ENCODE measurements at places on chromosomes 2 and 18. TPM values are rescaled to one million over a fixed set of nuclear protein-coding genes. Genes with fewer than 3 reads are reported as not detected.

Gene MALT1
- total RNA-seq = 19.8 TPM

Gene PSMA8
- total RNA-seq = not detected

Gene L3MBTL4
- total RNA-seq = 9.8 TPM

Gene PROKR1
- total RNA-seq = not detected

Gene IMMT
- 66.9 TPM for total RNA-seq

Gene DNAH7
- 2.1 TPM for total RNA-seq

Gene ARL6IP6
- total RNA-seq = 32.0 TPM

- DNase-seq = no peak
Observed at GRCh38 chr2:55120634-55121359, 70.5 kb upstream of the RTN4 start.

DNA sequence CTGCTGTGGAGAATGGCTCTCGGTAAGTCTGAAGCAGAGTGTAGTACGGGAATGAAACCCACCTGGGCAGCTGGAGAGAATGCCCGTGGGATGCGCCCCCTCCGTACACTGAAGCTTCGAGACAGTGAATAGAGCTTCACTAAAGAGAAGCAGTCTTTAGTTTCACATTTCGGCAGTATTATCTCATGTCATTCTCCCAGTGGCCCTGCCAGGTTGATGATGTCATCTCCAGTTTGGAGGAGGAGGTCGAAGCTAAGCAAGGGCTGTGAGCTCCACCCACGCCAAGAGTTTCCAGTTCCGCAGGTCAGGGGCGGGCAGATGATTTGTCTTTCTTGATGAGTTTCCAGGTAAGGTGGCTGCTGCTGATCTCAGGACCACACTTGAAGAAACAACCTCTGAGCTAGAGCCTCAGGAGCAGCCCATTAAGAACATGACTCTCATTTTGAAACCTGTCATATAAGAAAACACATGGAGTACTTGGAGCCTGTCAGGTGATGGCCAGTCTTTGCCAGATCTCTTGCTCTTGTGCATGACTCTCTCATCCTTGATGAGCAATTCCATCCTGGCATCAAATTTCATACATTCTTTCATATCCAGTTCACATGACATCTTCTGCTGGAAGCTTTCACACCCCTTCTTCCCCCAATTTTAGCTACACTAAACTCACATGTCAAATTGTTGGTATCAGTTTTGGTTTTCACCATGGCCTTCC lies 475.0 kb downstream of the RNF144A start:
- DNase-seq = no peak

- DNase-seq = no peak
Observed at GRCh38 chr2:182068811-182069210, 83.2 kb downstream of the PPP1R1C start.

DNA sequence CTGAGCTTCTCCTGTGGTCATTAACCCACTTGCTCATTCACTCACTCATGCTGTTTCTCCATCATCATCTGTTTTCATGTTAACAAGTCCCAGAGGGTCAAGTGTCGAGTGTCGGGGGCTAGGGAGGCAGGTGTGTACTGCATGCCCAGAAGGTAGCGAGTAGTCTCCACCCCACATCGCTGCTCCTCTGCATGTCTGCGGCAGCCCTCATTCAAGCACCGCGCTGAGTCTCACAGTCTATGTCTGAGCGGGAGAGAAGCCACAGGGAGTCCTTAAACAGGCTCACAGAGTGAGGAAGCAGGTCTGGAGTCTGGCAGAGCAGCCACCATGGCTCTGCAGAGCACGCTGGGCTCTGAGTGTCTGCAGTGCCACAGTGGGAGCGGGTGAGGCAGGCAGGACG lies 121.3 kb upstream of the IL1R2 start:
- DNase-seq = no peak

DNA sequence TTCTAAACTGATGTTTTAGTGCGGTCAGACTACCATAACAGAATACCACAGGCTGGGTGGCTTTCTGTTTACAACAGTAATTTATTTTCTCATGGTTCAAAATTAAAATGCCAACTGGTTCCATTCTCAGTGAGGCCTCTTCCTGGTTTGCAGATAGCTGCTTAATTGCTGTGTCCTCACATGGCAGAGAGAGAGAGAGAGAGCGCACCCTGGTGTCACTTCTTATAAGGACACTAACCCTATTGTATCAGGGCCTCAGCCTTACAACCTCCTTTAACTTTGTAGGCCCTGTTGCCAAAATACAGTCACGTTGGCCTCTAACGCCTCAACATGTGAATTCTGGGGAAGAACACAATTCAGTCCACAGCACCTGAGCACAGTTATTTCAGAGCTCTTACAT lies 37.5 kb upstream of the ZNF385B start:
- no peak for DNase-seq

- no peak for DNase-seq
Observed at GRCh38 chr18:8117006-8117371, 492.2 kb upstream of the RAB12 start.

DNA sequence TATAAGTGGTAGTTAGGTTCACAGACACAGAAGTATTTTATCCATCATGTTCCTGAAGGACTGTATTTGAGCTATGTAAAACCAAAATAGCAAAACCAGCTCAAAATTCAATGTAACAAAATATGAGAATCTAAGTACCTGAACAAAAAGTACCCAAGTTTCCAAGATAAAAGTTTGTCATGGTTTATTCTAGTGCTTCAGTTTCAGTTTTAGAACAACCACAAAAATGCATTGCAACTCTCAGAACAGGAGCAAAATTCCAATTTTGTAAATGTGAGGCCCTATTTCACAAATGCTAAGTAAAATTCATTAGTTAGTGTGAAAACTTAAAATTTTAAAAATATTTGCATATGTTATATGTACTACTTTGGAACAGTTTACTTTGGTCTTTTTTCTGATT lies 5.0 kb upstream of the ALPK2 start:
- DNase-seq = no peak

DNA sequence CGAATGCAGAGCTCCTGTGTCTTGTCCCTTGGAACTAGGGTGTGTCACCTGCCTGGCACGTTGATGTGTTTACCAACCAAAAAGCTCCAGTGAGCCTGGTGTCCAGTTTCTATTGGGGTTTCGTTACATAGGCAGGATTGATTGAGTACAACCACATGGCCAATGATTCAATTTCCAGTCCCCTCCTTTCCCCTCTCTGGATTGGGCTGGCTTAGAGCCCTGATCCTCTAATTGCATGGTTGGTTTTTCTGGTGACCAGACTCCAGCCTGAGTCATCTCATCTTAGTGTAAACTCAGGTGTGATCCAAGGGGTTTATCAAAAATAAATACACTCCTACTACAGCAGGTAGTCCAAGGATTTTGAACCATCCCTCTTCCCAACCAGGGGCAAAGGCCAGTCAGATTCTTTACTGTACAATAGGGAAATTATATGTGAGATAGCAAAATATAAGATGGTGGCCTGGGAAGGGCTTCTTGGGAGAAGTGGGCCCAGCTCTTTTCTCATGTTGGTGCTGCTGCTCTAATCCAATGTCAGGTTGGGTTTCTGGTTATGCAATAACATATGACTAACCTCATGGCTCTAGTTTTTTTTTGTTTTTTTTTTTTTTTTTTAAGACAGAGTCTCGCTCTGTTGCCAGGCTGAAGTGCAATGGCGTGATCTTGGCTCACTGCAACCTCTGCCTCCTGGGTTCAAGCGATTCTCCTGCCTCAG lies 64.7 kb upstream of the MGAT5 start:
- DNase-seq = peak; percentile 45

DNA sequence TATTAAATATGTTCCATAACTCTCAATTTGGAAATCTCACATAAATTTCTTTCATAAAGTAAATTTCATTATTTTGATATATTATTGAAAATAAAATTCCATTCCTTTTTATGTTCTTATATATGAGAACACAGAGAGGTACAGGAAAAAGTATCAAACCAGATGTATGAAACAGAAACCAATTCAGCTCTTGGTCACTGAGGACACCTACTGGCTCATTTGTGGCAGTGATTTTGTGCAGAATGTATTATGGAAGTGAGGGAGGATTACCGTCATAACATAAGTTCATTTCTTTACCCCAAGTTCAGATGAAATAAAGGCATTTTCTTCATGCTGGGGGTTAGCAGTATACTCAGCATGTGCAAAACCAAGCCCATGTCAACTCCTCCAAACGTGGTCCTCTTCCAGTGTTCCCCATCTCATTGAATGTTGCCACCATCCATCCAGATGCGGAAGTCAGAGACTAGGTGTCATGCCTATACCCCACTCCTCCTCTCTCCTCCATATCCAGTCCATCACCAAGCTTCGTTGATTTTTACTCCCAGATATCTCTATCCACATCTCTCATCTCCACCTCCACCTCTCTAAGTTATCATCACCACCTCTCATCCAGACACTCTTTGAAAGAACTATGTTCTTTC lies 41.7 kb upstream of the MALL start:
- DNase-seq = peak; percentile 4

- no peak for DNase-seq
Observed at GRCh38 chr18:500632-501405, at the start of gene COLEC12. TSS of gene COLEC12 (minus strand) at chr18:500701. CDS start at chr18:500514, 187 bp downstream.

GRCh38 chr18:33135951-33136660 lies 304.4 kb downstream of the CCDC178 start:
- no peak for DNase-seq

DNA sequence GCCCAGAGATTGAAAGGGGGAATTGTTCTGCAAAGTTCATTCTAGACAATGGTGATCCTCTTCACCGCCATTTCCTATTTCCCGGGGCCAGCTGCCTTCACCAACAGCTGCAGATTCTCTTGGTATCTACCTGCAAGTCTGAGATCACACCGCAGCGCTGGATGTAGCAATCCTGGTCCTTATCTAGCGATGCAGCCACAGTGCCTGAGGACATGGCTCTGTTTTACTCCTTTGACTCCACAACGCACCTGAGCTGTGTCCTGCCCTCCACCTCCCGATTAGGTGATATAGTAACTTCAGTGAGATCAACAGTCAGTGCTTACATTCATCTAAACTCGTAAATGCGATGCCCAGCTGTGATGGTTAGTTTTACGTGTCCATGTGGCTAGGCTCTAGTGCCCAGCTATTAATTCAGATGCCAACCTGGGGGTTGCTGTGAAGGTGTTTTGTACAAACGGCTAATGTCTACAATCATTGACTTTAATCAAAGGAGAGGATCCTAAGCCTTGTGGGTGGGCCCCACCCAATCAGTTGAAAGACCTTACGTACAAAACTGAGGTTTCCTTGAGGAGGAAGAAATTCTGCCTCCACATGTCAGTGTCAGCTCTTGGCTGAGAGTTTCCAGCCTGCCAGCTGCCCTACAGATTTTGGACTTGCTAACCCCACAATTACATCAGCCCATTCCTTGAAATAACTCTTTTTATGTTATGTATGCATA lies 189.8 kb downstream of the SH3BP4 start:
- DNase-seq = no peak

DNA sequence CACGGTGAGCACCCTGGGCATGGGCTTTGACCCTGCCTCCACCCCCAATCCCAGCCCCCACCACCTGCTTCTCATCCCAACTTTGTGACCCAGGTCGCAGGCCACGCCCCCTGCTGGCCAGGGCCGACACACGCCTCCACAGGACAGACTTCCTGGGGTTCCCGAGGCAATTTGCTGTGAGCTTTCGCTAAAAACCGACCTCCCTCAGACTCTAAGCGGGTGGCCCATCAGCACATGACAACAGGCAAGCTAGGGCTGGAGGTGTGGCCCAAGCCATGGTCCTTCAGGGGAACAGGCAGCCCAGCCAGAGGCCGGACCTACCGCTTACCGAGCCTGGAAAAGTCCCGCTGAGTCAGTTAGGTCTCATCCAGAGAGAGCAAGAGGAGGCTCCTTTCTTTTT lies 31.9 kb downstream of the C1QL2 start:
- DNase-seq = no peak

DNA sequence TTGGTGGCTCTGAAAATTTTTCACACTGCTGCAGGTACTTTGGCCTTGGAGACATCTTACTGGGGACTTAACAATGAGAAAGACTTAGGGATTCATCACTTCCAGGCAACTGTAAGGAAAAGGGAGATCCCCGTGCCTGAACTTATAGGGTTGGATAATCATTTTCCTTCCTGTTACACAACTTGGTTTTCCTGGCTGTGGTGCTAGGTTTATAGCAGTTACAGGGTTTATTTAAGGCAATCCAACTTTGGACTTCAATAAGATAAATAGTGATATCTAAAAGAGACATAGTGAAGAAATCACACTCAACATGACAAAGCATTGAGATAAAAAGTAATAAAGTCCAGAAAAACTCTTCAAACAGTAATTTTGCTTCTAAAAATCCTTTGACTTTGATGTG lies 70.2 kb upstream of the RAPH1 start:
- no peak for DNase-seq

DNA sequence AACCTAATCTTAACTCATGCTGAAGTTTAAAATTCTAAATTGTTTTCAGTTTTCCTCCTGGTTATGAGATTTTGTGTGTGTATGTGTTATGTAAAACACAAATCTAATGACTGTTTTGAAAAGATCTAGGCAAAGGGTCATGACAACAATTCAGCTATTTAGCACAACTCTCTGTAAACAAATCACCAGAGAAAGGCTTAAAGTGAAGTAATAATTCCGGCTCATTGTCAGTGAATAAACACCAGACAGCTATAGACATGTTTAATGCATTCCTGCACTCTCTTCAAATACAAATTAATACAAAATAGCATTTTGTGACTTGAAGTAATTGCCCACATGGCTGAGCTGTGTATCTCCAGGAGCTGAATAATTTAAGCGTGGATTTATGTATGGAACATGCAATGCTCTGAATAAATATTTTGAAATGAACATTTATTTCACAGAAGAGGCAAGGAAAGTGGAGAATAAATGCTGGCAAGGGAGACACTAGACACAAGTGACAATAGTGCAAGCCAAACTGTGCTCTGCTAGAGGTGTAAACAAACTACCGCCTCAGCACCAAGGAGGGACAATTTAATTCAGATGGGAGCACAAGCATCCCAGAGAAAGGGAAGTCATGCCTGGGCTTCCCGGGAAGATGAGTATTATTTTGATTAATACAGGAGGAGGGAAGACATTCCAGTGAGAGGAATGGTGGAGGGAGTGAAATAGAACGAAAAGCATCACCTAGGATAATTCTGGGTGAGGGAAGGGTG lies 133.6 kb upstream of the XPO1 start:
- DNase-seq = no peak

- no peak for DNase-seq
Observed at GRCh38 chr2:129334696-129335410, 644.6 kb upstream of the RAB6C start.

GRCh38 chr18:79607361-79607952 lies 72.1 kb upstream of the CTDP1 start:
- DNase-seq = no peak

- DNase-seq = peak; percentile 35
Observed at GRCh38 chr2:204325468-204325867, 219.8 kb upstream of the PARD3B start.

GRCh38 chr2:5818961-5819600 lies 126.9 kb downstream of the SOX11 start:
- DNase-seq = no peak

DNA sequence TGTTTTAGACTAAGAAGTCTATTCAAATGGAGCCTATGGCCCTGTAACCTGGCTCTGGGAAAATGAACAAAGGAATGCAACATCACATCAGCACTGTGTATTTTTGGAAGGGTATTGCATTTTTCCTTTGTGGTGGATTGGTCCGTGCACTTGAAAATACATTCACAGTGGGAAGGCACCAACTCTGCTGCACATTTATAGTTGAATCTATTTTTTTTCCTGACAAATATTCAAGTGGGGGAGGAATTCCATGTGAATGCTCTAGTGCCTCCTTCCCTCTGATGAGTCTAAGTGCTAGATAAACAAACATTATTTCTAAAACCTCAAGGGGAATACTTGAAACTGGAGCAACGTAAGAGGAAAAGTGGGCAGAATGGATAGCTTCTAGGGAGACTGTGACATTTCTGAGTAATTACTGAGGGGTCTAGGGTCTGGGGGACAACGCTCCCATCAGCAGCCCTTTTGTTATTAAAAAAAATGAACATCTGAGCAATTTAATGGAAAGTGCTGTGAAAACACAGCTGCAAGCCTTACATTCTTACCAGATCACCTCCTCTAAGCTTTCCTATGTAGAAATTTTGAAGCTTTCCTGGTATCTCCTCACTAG lies 208.2 kb downstream of the SLC8A1 start:
- DNase-seq = peak; percentile 34

Measured in kidney epithelial cell (primary cell).